ENCODE measurements at places on chromosomes 11 and 22.

DNA sequence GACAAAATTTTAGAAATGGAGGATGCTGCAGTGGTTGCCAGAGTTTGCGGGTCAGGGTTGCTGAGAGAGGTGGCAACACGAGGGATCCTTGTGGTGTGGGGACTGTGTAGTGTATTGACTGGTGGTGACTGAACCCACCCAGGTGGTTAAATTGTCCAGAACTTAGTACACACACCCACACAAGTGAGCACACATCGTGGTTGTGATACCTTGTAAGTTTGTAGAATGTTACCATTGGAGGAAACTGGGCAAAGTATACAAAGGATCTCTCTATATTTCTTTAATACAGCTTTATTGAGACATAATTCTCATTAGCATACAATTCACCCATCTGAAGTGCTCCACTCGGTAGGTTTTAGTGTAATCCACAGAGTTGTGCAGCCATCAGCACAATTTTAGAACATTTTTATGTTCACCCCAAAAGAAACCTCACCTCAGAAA is 56.1 kb downstream of the MED15 start:
- ATAC-seq, result no peak

DNA sequence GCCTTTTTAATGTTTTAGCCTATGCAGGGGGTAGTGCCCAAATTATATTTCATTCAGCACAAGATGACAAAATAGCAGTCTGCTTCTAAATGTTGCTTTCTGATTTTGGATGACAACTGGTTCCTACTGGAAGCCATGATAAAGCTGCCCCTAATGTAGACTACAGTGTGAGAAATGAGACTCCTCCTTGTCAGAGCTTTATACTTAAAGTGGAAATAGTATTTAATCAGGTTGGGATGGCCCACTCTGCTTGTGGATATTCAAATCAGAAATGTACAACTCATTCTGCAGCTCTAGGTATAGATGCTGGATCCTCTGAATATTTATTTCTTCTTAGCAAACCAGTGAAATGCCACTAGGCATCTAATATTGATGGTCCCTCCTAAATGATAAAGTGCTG is 171.3 kb downstream of the SOX6 start:
- ATAC-seq, result no peak

DNA sequence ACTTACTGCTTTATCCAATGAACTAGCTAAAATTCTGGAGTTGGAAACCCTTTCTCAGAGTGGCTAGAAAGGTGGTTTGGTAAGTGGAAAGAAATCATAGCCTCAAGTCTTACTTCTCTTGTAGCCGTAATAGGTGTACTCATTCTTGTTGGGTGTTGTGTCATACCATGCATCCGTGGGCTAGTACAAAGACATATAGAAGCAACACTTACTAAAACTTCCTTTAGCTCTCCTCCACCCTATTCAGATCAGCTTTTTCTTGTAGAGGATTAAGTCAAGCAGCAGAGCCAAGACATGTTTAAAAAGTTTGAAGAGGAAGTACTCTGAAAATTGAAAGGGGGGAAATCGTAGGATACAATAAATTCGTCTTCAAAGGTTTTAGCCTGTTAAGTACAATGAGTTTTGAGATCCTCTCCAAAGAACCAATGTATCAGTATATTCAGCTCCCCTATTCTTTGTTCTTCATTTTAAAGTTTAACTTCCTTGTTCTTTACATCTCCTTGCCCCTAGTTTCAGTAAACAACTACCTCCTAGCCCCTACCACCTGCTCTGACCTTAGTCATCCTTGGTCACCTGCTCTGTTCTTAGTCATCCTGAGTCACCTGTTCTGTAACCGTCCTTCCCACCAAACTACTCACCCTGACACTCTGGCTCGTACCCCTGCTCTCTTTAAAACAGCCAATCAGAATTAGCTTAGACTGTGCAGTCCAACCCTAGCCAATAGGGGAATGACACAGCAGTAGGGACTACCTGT is 62.1 kb upstream of the DEUP1 start:
- ATAC-seq, result no peak

- no peak for ATAC-seq
Measured at GRCh38 chr11:77211594-77212251, 83.7 kb downstream of the MYO7A start.

GRCh38 chr22:32652645-32653270 is 148.7 kb upstream of the TIMP3 start:
- ATAC-seq, result no peak

DNA sequence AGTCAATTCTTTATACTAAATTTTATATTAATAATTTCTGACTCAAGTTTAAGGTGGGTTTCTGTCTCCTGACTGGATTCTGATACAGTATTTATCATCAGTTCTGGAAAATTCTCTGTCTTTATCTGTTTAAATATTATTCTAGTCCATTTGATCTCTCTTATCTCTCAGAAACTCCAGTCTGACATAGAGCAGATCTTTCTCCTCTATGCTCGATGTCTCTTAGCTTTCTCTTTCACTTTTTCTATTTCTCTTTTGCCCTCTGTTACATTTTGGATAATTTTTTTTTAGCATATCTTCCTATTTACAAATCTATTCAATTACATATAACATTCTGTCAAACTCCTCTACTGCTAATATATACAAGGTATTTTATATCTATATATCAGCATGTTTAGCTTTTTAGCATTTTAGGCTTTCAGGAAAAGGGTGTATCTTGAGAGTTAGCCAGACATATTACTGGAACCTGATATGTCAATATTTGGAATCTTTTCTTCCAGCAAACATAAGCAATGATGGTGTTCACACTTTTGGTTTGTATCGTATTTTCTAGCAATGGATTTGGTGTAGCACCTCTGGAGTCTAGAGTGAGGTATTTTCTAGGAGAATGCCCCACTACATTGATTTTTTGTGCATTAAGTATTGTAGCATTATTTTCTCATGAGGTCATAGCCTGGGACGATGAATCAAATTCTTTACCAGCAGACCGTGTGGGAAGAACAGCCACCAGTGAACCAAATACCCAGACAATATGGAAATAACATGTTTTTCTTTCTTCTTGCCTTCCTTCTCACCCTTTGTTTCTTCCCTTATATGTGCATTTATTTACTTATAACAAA is 4.1 kb upstream of the NNMT start:
- peak; percentile 11 for ATAC-seq

- ATAC-seq, result no peak
Measured at GRCh38 chr22:41249442-41249841, 8.7 kb upstream of the CHADL start.

DNA sequence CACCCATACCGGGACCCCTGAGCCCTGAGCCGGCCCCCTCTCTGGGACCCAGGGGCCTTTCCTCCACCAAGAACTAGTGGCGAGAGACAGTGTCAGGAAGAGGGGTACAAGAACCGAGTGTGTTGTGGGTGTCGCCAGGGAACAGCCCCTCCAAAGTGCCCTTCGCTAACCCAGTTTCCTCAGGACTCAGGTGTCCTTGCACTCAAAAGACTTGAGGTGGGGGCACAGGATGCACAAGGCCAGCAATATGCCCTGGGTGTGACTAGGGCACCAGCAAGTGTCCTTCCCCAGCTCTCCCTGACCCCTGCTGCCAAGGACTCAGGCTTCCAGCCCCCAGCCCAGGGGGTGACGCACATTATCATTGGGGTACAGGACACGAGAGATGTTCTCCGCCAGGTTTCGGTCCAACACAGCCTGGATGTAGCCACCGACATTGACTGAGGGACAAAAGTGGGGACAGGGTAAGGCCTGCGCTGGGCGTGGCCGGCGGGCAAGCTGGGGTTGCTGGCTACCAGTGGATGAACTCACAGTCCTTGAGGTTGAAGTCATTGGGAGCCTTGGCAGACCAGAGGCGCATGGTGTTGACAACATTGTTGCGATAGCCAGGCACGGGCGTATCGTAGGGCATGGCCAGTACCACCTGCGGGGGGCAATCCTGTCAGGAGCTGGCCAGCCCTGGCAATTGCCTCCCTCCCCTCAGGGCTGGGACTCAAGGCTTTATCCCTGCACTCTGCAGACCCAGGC is 4.7 kb downstream of the PYGM start:
- no peak for ATAC-seq

DNA sequence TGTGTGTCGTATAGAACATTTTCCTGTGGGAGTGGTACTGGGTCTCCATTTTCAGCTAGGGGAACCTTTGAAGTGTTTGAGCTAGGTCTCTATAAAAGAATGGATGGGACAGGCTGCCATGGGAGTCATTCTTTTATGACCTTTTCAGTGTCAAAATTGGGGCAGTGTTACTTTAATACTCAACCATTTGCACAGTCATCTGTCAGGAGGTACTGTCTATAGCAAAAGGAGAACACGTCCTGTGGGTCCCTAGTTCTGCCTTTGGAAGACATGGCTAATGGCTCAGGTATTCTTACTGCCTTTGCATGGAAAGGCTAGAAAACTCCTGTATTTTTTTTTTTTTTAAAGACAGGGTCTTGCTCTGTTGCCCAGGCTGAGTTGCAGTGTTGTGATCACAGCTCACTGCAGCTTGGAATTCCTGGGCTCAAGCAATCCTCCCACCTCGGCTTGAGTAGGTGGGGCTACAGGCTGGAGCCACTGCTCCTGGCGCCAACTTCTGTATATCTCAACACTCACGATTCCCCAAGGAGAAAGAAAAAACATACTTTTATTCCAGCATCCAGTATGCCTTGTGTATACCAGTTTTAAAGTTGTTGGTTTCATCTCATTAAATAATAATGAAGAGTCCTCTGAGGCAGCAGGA is 2.1 kb upstream of the ATF4 start:
- ATAC-seq, result no peak

DNA sequence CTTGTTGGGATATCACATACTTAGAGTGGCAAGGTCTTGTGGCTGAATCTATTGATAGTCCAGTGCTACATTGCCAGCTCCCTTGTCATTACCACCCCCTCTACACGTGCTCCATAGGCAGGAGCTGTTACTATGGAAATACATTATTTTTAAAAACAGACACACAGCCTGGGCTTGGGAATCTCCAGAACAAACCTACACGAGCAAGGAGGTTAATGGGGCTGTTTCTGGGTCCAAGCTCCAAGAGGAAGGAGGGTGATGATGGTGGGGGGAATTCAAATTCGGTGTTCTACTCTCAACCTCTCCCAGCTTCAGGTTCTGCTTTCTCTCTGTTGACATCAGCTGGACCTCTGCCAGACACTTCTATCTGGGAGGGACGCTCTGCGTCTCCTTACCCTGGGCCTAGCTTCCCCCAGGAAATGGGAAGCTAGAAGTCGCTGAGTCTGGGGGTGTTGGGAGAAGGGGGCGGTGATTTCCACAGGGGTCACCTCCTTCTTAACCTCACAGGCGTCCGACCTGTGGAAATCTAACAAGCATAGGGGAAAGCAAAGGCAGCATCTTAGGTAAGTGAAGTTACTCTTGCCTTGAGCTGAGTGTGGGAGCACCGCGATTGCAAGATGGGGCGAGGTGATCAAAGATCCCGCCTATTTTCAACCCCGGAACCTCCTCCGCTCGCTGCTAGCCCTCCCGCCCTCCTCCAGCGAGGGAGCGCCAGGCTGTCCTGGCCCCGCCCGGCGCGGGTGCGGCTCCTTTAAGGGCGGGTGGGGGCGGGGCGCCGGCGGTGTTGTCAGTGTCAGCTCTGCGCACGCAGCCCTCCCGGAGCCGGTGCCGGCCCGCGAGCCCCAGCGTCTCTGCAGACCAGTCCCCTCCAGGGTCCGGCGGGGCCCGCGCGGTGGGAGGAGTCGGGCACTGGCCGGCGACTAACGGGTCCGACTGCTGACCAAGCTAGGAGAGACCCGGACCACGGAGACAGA is at the start of gene C2CD2L:
C2CD2L (plus strand) TSS at position 781 of the 974 bp plus-strand sequence. CDS start 398 bp downstream, outside the sequence.
- peak; percentile 87 for ATAC-seq

Measured in SK-N-SH treated with all-trans-retinoic acid at 6 μM for 48 hours (cell line).